ENCODE measurements at places on chromosomes 5 and 9. TPM values are rescaled to one million over a fixed set of nuclear protein-coding genes. Genes with fewer than 3 reads are reported as not detected.
A peak's percentile ranks its signal among the peaks of the same experiment; 100 is the strongest.

GRCh38 chr5:37811866-37812265, 28.0 kb downstream of the GDNF start:
- no peak for DNase-seq

- no peak for DNase-seq
Measured at GRCh38 chr5:80277191-80277590, 21.3 kb upstream of the SERINC5 start.

DNA sequence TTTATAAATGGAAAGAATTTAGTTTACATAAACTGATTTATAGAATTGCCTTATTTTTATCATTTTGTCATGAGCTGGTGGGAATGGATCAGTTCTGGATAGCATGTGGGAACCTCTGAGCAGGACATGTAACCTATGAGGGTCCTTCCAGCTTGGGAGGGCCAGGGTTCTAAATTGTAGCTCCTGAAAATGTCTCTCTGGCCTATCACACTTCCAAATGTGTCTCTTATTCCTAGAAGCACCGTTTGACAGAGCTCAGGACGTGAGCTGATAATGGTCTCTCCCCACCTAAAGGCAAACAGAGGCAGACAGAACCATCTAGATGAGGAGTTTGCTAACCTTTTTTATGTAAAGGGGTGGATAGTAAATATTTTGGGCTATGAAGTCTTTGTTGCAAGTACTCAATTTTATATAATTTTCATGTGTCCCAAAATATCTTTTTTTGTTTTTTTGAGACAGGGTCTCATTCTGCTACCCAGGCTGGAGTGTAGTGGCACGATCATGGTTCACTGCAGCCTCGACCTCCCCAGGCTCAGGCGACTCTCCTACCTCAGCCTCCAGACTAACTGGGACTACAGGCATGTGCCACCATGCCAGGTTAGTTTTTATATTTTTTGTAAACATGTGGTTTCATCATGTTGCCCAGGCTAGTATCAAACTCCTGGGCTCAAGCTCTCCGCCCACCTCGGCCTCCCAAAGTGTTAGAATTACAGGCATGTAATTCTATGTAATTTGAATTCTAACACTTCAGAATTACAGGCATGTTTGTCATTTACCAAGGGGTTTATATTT, 4.0 kb downstream of the TRAF1 start:
- DNase-seq = no peak

DNA sequence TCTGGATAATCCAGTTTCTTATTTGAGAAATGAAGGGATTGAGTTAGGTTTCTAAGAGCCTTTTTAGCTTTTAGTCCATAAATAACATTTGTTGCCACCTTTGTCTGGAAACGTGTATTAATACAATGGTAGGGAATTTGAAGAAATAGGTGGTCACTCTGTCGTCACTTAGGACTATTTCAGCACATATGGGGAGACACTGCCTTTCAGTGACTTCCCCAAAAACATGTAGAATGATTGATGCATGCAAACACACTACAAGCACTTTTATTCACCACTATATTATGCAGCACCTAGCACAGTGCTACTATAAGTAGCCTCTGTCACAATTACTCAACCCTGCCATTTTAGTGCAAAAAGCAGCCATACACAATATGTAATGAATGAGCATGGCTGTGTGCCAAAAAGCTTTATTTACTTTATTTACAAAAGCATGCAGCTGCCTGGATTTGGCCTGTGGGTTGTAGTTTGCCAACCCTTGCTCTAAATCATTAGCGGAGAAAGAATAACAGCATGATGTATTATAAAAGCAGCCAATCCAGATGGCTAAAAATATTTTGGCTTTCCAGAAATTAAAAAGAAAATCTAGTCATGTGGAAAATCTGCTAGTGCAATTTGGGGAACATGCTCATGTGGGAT, 154.2 kb upstream of the HMHB1 start:
- no peak for DNase-seq

GRCh38 chr9:130239363-130239695, 26.2 kb upstream of the HMCN2 start:
- DNase-seq = no peak

GRCh38 chr9:31275419-31275818, 1109.0 kb upstream of the ACO1 start:
- DNase-seq = no peak

- DNase-seq = no peak
Measured at GRCh38 chr9:6565312-6565711, 80.2 kb downstream of the GLDC start.

DNA sequence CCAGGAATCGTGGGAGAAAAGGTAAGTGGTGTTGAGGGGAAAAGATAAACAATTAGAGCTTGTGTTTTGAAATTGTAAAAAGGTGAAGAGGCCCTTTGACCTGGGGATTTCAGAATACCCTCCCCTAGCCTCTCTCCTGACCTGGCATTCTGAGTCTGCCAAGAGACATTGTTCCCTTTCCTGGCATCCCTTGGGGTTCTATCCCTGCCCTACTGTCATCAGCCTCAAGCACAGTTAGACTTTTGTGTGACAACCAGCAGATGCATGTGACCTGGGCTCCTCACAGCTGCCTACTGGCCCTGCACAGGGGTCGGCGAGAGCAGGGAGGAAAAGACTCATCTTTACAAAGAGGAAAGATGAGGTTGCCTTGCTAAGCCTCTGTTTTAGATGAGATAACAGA, 72.2 kb upstream of the ORM1 start:
- no peak for DNase-seq

DNA sequence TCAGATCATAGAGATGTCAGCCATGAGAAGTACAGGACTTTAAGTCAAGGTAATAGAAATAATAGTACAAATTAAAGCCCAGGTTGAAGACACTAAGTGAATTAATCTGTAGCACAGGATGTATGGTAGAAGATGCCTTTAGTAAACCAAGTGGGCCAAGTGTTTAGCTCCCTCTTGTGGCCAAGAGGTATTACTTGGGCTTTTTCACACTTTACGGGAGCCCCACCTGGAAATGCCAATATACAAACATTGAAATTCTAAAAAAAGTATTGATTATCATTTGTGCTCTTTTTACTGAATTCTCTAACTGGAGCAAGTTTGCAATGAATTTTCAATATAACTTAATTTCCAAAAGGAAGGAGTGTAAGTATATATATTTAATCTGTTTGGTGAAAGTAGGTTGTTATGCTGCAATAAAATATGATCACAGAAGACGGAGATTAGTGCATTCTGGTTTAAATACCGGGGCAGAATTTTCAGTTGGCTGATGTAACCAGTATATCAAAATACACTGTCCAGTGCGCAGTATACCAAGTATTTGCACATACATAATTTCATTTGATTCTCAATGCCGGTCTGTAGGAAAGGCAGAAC, 84.7 kb downstream of the PARP8 start:
- DNase-seq = peak; percentile 64

DNA sequence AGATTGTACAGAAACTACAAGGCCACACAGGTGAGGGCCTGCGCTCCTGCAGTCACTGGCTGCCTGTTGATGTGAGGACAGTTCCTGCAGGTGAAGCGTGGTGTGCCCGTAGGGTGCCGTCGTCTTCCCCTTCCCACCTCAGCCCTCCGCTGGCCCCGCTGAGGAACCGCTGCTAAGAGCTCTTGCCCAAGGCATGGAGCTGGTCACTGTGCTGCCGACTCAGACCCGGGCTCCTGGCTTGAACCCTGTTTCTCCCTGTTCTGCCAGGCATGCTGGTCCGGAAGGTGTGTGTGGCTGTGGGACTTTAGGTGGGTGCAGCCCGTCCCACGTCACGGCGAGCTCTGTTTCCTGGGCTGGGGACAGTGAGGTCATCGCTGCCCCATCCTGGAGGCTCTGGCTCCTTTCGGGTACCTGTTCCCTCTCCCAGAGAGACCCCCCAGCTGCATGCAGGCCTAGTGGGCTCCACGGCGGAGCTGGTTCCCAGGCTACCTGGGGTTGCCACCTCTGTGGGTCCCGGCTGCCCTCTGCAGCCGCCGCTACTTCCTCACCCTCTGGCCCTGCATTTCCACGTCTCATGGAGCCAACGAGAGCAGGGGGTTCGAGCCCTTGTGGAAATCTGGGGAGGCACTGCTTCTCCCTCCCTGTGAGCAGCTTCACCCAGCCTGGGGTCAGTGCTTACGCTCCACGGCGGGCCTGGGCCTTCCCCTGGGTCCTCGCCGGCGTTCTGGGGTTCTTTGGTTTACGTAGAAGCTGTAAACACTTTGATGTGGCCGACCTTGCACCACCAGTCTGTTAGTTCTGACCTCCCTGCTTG, 7.6 kb downstream of the RNU6ATAC start:
- no peak for DNase-seq

DNA sequence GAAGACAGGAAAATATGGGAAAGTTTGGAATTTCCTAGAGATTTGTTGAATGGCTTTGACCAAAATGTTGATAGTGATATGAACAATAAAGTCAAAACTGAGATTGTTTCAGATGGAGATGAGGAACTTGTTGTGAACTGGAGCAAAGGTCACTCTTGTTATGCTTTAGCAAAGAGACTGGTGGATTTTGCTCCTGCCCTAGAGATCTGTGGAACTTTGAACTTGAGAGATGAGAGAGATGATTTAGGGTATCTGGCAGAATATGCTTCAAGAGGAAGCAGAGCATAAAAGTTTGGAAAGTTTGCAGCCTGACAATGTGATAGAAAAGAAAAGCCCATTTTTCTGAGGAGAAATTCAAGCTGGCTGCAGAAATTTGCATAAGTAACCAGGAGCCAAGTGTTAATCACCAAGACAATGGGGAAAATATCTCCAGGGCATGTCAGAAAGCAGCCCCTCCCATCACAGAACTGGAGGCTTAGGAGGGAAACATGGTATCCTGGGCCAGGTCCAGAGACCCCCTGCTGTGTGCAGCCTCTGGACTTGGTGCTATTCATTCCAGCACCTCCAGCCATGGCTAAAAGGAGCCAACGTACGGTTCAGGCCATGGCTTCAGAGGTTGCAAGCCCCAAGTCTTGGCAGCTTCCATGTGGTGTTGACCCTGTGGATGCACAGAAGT, 114.3 kb upstream of the STARD4 start:
- DNase-seq = no peak

- DNase-seq = no peak
Measured at GRCh38 chr9:78866207-78867132, 569.5 kb downstream of the PSAT1 start.

- no peak for DNase-seq
Measured at GRCh38 chr5:4023091-4023752, 427.6 kb downstream of the IRX1 start.

- DNase-seq = no peak
Measured at GRCh38 chr9:134175808-134176598, 11.6 kb upstream of the RNU6ATAC start.

The BNIP1 gene
- total RNA-seq = 14.5 TPM

The TGFBI gene
- 0.26 TPM for total RNA-seq

The TXNDC8 gene
- not detected for total RNA-seq

The PCDHGB5 gene
- total RNA-seq = not detected

The NFX1 gene
- total RNA-seq = 46.3 TPM

The ARL14EPL gene
- 0.12 TPM for total RNA-seq
